Activated CD8-positive, alpha-beta memory T cell treated with anti-CD3 and anti-CD28 coated beads for 48 hours (primary cell): ENCODE measurements at places on chromosomes 2 and 18.

DNA sequence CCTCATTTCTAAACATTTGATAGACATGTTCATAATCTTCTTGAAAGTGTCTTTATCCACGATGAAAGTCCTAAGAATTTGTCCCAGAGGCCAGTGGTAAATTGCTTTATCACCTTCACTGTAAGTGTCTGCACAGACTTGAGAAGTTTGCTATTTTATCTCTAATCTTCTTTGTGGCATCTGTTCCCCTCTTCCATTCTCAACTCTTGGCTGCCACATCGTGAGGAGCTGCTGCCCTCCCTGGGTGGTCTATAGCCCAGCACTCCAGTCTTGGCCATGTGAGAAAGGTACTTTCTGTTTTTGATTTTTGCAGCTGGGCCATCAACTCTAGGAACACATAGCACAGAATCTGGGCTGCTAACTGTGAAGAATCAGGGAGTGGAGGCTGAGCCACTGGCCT lies 45.5 kb downstream of the SLC14A2 start:
- no peak for DNase-seq

- DNase-seq, result no peak
Observed at GRCh38 chr2:181656450-181657291, at the start of gene CERKL. TSS of gene CERKL (minus strand) at chr2:181657105. CDS start at chr2:181657006, 99 bp downstream.

GRCh38 chr18:49135877-49136276 lies 185.1 kb upstream of the SMAD7 start:
- no peak for DNase-seq

DNA sequence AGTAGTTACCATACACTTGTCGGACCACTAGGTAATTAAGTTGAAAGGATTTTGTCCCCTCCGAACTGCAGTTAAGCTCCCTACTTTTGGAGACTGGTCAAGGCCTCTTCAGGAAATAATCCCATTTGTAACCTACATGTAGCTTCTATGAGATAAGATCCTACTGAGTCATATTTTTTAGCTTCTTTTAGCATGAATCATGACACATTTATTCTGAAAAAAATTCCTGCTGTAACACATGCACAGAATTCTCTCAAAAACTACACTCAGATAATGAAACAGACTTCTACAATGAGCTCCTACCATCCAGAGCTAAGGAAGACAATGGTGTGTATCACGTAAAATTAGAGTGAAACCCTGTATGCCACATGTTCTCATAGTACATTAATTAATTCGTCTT lies 100.7 kb upstream of the CCDC195 start:
- DNase-seq, result no peak

DNA sequence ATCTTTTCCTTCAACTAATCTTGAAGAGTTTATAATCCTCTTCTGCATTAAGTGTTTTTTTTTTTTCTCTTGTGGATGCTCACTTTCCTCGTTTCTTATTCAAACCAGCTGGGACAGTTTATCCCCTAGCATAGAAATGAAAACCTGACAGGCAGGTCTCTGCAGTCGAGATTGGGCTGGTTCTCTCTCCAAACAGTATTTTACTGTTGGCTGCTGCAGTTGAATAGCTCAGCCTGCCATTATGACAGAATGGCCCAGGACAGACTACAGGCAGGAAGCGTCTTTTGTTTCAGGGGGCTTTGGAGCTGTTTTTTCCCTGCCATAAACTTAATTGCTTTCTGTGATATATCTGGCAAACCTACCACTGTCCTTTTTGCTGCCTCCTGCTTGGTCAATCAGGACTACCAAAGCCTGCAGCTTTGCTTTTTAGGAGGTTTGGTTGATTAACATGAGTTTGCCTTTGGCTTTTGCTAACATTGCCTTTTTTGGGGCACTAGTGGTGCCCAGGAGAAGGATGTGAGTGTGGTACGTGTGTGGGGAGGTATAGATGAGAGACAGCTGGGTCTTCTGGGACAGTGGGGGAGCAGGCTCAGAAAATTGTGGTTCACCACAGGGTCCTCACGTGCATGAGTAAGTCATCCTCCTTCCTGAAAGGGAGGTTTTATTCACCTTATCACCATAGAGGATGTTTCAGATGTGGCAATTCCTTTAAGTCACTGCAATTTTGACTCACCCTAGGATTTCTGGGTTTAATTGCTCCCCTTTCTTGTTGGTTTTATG lies 128.7 kb downstream of the LYPD6B start:
- DNase-seq, result peak; percentile 6

GRCh38 chr2:49265471-49265870 lies 111.2 kb upstream of the FSHR start:
- DNase-seq, result no peak
